ENCODE measurements at places on chromosomes 12 and 14. TPM values are rescaled to one million over a fixed set of nuclear protein-coding genes. Genes with fewer than 3 reads are reported as not detected.

Gene PAX9
- not detected for total RNA-seq

Gene RPL36AL
- 222 TPM for total RNA-seq

Gene SLC22A17
- 1.4 TPM for total RNA-seq

Gene BATF
- total RNA-seq, result 56.0 TPM

Gene TCL1B
- total RNA-seq, result not detected

Gene B4GALNT1
- total RNA-seq, result 1.9 TPM

Gene NXPH4
- 1.0 TPM for total RNA-seq

Gene COX8C
- not detected for total RNA-seq

Gene FAM181A
- total RNA-seq, result not detected

Gene ANAPC5
- 136 TPM for total RNA-seq

Gene LALBA
- total RNA-seq, result not detected

Gene ARG2
- 9.7 TPM for total RNA-seq

Gene ZFYVE26
- 19.3 TPM for total RNA-seq

Gene KLHL33
- total RNA-seq, result 0.05 TPM

Gene TSPAN19
- not detected for total RNA-seq

Gene SLC17A8
- not detected for total RNA-seq

Gene OVCH1
- not detected for total RNA-seq

Gene REM2
- 0.34 TPM for total RNA-seq

Gene CRIP1
- total RNA-seq, result 545 TPM

Gene SOCS2
- total RNA-seq, result 32.5 TPM

Gene CCDC59
- total RNA-seq, result 45.6 TPM

Gene MAP1LC3B2
- 0.50 TPM for total RNA-seq

Gene LRFN5
- not detected for total RNA-seq

Gene SYNE3
- total RNA-seq, result 51.8 TPM

Gene TAS2R8
- not detected for total RNA-seq

Gene NAV3
- total RNA-seq, result not detected

Gene ITGB7
- total RNA-seq, result 770 TPM

Gene METTL1
- 34.8 TPM for total RNA-seq

Gene SP1
- total RNA-seq, result 80.0 TPM

Gene GALNT8
- 2.9 TPM for total RNA-seq

Gene KRT80
- not detected for total RNA-seq

Gene PRB2
- not detected for total RNA-seq
